Kidney (tissue), 22 donors: ENCODE measurements at places on chromosomes 2 and 18. TPM values are rescaled to one million over a fixed set of nuclear protein-coding genes. Genes with fewer than 3 reads are reported as not detected.

GRCh38 chr2:16661936-16662839, 3.4 kb downstream of the CYRIA start:
- no peak for DNase-seq

- DNase-seq = no peak
Measured at GRCh38 chr18:51751901-51752300, 554.4 kb upstream of the MEX3C start.

- peak; percentile 80 for DNase-seq
Measured at GRCh38 chr2:204205538-204205937, 269.0 kb downstream of the ICOS start.

GRCh38 chr2:10246831-10247230, 55.9 kb upstream of the HPCAL1 start:
- DNase-seq = no peak

GRCh38 chr2:233513953-233514655, 52.5 kb downstream of the USP40 start:
- DNase-seq = no peak

GRCh38 chr2:106541333-106541732, 54.2 kb downstream of the CD8B2 start:
- DNase-seq = no peak

- no peak for DNase-seq
Measured at GRCh38 chr18:57644540-57644939, 22.9 kb upstream of the NARS1 start.

DNA sequence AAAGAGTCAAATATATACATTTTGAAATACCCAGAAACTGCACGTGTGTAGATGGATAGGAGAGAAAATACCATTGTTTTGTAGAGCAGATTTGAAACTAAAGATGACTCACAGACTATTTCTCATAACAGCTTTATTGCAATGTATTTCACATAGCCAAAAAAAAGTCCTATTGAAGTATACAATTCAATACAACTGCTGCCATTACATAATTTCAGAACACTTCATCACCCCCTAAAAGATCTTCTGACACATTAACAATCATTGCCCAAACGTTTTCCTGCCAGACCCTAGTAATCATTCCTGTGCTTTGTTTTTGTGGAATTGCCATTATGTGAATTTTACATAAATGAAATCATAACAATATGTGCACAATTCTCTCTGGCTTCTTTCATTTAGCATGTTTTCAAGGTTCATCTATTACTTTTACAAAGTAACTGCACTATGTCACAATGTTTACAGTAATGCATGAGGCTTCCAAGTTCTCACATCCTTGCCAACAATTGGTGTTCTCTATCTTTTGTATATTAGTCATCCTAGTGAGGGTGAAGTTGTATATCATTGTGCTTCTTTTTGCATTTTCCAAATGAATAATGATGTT, 378.6 kb upstream of the CWC22 start:
- DNase-seq = no peak

- DNase-seq = no peak
Measured at GRCh38 chr2:179606141-179606540, 255.3 kb downstream of the ZNF385B start.

Gene GPN1
- 31.6 TPM for polyA plus RNA-seq

Gene VAPA
- 185 TPM for polyA plus RNA-seq

Gene AMMECR1L
- polyA plus RNA-seq = 6.3 TPM

Gene LDLRAD4
- 2.3 TPM for polyA plus RNA-seq
